ENCODE measurements at places on chromosomes 2 and 18.
A peak's percentile ranks its signal among the peaks of the same experiment; 100 is the strongest.

- no peak for DNase-seq
These were observed 116.6 kb downstream of the HDAC4 start for GRCh38 chr2:239283961-239284795.

GRCh38 chr2:128637481-128638155 is 318.9 kb upstream of the HS6ST1 start:
- no peak for DNase-seq

DNA sequence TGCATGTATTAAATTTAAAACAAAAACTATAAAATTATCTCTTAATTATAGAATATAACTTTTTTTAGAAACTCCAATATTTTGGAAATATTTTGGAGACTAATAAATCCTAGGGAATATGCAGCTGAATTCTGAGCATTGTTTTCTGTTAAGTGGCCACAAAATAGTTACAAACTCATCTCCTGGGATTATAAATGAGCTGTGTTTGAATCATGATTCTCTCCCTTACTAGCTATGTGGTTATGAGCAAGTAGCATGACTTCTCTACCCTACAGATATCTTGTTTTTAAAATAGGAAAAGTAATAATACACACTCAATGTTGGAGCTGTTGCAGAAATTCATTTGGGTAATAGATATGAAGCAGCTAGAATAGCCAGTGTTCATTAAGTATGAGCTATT is 137.9 kb upstream of the ITGA4 start:
- DNase-seq, result no peak

DNA sequence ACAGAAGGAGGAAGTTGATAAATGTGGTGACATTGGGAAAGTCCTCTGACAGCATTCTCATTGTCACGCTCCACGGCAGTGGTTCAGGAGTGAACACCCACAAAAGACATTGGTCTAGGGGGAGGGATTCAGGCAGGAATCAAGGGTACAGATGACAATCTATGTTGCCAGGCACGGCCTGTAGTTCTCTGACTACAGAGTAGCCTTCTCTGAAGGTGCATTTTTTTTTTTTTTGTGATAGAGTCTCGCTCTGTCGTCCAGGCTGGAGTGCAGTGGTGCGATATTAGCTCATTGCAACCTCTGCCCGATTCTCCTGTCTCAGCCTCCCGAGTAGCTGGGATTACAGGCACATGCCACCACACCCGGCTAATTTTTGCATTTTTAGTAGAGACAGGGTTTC is 7.4 kb upstream of the MOB1A start:
- DNase-seq, result peak; percentile 46

GRCh38 chr18:3665204-3665603 is 215.2 kb downstream of the TGIF1 start:
- DNase-seq, result no peak

DNA sequence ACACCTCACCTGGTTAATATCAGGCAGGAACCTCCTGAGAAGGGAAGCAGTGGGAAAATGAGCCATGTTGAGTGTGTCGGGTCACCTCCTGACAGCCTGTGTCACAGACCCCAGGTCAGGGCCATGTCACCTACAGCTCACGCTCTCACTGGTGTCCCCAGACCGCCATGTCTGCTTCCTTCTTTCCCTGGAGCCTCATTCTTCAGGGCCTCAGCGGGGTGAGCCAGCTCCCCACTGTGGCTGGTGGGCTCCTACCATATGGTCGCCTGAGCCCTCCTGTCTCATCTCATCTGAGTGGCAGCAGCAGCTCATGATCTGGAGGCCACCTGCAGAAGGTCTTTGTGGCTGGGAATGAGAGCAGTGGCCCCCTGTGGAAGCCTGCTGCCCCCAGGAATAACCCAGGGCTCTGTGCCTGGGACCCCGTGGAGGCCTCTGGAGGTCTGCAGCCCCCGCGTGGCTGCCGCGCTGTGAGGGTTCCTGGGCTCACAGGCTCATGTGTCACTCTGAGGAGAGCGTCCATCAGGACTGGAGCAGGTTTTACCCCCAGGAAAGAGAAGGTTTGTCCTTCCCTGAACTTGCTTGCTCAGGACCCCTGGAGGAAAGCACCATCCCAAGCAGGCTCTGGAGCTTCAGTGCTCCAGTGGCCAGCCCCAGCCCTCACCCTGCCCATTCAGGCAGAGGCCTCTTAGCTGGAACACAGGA is 56.4 kb downstream of the FAM168B start:
- DNase-seq, result no peak

- no peak for DNase-seq
These were observed 38.3 kb downstream of the TMEM17 start for GRCh38 chr2:62467475-62468321.

DNA sequence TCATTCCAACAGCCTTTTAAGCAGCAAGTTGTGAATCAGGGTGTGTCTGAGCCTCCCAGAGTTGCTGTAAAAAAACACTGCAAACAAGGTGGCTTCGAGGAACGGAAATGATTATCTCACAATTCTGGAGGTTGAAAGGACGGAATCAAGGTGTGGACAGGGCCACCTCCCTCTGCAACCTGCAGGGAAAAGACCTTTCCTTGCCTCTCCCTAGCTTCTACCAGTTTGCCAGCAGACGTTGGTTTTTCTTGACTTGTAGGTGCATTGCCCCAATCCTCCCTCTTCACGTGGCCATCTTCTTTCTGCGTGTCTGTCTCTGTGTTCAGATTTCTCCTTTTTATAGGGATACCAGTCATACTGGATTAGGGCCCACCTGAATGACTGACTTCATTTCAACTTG is 24.8 kb upstream of the TMEM131 start:
- no peak for DNase-seq

- DNase-seq, result no peak
These were observed 8.2 kb downstream of the TTC32 start for GRCh38 chr2:19893520-19894133.

DNA sequence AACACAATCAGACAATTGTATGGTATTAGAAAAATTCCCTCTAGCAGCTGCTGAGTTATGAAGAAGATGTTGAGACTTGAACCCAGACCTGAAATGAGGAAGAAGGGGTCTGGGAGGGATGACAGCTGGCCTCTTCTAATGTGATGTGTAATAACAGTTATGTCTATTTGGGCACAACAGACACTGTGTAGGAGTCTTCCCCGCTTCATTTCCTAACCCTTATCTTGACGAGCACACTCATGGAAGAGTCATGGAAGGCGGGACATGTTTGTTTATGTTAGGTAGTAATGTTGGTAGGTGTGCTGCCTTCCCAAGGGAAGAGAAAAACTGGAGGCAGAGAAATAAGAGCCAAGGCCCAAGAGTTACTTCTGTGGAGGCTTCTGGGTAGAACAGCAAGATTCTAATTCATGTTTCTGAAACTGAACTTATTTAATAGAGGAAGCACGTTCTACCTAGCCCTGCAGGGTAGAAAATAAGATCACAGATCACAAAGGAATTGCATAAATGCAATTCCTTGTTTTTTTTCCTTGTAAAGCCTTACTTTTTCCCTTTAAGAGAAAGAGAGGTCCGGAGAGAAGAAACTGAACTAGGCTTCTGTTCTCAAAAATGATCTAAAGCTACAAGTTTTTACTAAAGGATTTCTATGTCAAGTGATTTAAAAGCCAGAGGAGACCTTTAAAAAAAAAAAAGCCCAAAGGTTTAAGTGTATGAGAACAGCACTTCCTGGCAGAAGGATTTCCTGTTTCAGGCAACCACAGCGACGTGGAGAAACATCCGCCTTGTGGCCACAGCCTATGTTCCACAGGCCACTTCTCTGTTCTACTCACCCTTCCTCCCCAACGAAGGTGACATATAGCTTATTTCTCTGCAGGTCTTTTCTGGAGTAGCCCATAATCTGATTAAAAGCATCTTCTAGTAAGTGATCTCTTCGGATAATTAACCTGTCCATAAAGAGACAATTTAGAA is 68.5 kb upstream of the STK17B start:
- peak; percentile 54 for DNase-seq

All from stimulated activated CD4-positive, alpha-beta T cell treated with anti-CD3 and anti-CD28 coated beads, TNF-alpha, amount 100 ng/mL, for 48 hours (primary cell).